ENCODE measurements at places on chromosomes 2 and 18. TPM values are rescaled to one million over a fixed set of nuclear protein-coding genes. Genes with fewer than 3 reads are reported as not detected.

The CFC1 gene
- total RNA-seq, result not detected

The NPHP1 gene
- total RNA-seq, result 1.6 TPM

The RAX gene
- not detected for total RNA-seq

The ATOH8 gene
- not detected for total RNA-seq

The SPC25 gene
- total RNA-seq, result 33.7 TPM

The SCN9A gene
- total RNA-seq, result not detected

GRCh38 chr2:200756618-200757321 is 54.9 kb upstream of the BZW1 start:
- H3K36me3 ChIP-seq, result no peaks in the 10 kb centered on the region
- H3K4me3 ChIP-seq, result no peak overlapping the region
- no peak overlapping the region for H3K27ac ChIP-seq

DNA sequence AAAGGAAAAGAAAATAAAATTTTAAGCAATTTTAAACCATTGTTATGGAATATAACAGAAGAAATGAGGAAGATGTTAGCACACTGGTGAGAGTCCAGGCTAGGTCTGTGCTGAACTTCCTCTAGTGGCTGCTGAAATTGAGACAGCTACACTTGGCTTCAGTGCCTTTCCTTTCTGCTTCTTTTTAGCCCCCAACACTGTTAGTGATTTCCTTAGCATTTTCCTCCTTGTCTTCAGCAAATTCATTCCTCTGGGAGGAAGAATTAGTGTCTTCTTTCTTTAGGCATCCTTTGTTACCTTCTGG is 47.6 kb downstream of the ITGAV start:
- H3K36me3 ChIP-seq, result peaks cover 5% of the 10 kb centered on the region
- no peak overlapping the region for H3K4me3 ChIP-seq
- peaks cover 25% of the 10 kb centered on the region for H3K4me1 ChIP-seq

DNA sequence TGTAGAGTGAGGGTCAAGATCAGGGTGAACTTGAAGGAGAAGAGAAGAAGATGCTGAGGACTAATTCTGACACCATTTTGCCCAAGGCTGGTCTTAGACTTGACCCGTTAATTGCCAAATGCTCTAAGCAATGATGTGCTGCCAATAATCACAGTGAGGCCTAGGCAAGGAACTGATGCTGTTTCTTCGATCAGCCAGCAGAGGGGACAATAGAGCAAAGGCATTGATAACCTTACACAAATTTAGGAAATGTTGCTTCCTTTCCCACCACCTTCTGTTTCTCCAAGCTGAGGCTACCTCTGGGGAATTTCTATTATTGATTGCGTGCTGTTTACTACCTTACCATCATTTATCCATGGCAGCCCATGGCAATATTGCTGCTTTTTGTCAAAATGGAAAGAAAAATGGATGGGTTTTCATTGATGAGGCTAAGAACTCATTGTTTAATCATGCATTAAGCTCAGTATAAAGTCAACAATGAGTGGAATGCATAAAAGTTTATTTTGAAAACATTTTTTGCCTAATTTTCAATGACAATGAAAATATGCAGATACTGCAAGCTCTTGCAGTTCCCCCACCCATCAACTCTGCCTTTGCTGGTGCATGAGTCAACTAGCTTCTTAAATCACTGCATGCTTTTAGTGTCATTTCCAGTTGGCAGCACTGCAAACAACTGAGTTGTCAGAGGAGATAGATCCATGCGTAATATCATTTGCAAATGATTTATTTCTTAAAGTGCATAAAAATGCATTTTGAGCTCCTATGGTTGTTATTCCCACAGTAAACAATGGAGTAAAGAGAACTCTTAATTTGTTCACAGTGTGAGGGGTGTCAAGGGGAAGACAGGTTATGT is 116.4 kb upstream of the NYAP2 start:
- H3K4me3 ChIP-seq, result no peak overlapping the region
- no peak for DNase-seq
- no peak overlapping the region for H3K27ac ChIP-seq
- H3K27me3 ChIP-seq, result no peaks in the 10 kb centered on the region

DNA sequence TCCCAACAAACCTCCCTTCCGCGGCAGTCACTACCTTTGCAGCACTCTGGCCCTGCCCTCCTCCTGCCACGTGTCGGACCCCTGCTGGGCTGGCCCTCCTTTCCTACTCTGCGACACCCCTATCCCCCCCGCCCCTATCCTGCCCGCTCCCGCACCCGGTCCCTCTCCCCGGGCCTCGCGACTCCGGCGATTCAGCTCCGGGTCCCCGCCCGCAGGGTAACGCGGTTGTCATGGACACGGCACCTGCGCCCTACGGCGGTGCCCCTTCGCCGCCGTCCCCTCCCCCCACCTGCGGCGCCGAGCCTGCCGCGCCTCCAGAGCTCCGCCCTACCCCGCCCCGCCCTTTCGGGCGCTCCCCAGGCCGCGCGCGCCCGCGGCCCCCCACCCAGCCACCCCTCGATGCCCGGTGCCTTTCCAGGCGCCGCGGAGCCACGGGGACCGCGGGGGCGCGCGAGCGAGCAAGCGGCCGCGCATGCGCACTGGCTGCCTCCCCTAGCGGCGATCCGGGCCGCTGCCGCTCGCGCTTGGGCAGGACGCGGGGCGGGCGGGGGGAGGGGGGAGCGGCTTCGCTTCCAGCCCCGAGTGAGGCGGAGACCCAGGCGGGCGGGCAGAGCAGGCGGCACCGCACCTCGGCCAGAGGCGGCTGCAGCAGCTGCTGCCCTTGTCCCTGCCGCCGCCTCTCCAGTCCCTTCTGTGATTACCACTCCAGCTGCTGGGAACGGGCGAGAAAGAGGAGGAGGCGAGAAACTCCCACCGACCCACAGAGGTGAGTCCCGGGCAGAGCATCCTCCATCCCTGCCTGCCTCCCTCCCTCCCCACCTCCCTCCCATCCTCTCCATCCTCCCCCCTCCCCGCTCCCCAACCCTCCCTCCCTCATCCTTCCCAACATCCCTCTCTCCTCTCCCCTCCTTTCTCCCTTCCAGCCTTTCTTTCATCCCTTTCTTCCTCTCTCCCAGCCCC is at the start of gene CTNNA2:
Gene CTNNA2 (plus strand): TSS at position 610 of the 960 bp plus-strand sequence.
- peak; percentile 52 for DNase-seq
- H3K36me3 ChIP-seq, result peaks cover 6% of the 10 kb centered on the region
- H3K27ac ChIP-seq, result no peak within 1 kb of the TSS
- H3K27me3 ChIP-seq, result peaks cover 35% of the 10 kb centered on the region
- H3K4me3 ChIP-seq, result peak within 1 kb of the TSS; percentile 32

DNA sequence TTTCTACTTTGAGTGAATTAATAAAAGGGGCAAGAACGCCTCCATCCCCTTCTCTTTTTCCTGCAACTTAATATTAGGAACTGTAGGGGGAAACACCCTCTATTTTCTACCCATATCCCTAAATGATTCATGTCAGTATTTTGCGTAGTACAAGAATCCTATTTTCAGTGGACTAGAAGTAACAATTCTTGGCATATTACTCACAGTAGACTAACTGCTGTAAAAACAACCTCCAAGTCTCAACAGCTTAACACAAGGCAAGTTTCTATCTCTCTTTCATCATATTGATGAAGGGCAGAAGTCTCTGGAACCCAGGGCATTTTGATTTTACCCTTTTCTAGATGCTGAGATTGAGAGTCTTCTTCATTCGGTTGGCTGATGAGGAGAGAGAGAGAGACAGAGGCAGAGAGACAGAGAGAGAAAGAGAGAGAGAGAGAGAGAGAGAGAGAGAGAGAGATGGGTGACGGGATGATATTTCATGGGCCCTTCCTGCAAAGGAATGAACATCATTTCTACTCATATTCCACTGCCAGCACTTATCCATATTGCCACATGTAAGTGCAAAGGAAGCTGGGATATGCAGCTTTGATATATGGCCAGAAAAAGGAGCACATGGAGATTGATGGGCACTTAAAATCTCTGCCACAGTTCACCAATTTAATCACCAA is 481.6 kb downstream of the LPIN1 start:
- H3K4me1 ChIP-seq, result no peaks in the 10 kb centered on the region
- H3K4me3 ChIP-seq, result no peak overlapping the region
- no peaks in the 10 kb centered on the region for H3K27me3 ChIP-seq
- no peak overlapping the region for H3K27ac ChIP-seq
- H3K36me3 ChIP-seq, result peaks cover 5% of the 10 kb centered on the region
- DNase-seq, result no peak

GRCh38 chr18:80200932-80201672 is 46.2 kb downstream of the PARD6G start:
- H3K4me1 ChIP-seq, result peaks cover 9% of the 10 kb centered on the region
- no peak overlapping the region for H3K27ac ChIP-seq
- DNase-seq, result no peak
- no peak overlapping the region for H3K4me3 ChIP-seq
- H3K36me3 ChIP-seq, result no peaks in the 10 kb centered on the region

DNA sequence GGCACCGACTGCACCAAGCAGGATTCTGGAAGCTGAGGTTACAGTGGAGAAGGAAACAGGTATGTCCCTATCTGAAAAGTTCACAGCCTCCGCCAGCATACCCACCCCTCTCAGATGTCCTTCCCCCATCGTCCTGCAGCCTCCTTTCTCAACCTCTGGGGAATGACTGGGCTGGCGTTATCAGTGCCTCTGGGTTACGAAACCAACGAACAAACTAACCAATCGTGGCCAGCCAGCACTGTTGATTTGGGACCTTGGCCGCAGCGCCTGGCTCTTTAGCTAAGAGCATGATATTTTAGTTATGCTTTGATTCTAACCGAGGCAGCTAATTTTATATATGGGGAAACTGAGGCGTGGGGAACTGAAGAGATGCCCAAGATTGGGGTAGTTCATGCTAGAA is 233.0 kb downstream of the TFCP2L1 start:
- H3K36me3 ChIP-seq, result no peaks in the 10 kb centered on the region
- H3K4me1 ChIP-seq, result no peaks in the 10 kb centered on the region
- no peaks in the 10 kb centered on the region for H3K27me3 ChIP-seq
- no peak overlapping the region for H3K4me3 ChIP-seq

DNA sequence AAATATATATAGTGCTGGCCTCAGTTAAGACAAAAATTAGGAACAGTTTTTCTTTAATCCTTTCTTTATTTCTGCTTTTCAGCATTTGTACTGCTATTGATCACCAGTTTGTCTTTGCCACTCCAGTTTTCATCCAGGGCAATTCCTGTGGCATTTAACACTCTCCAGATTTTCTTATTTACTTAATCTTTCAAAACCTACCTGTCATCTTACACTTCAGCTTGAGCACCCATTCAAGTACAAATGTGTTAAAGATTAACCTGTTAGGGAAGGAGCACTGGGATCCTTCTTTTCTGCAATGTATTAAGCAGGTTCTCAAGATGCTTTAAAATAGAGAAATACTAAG is 101.8 kb upstream of the SCN1A start:
- no peak for DNase-seq
- no peaks in the 10 kb centered on the region for H3K4me1 ChIP-seq
- no peak overlapping the region for H3K27ac ChIP-seq
- H3K36me3 ChIP-seq, result no peaks in the 10 kb centered on the region
- no peaks in the 10 kb centered on the region for H3K27me3 ChIP-seq
- H3K4me3 ChIP-seq, result no peak overlapping the region

- H3K36me3 ChIP-seq, result no peaks in the 10 kb centered on the region
- no peak overlapping the region for H3K4me3 ChIP-seq
- no peak for DNase-seq
- no peaks in the 10 kb centered on the region for H3K4me1 ChIP-seq
- no peak overlapping the region for H3K27ac ChIP-seq
- H3K27me3 ChIP-seq, result no peaks in the 10 kb centered on the region
These were observed 260.8 kb downstream of the RDH14 start for GRCh38 chr2:18299423-18300212.

GRCh38 chr2:173764094-173764493 is 201.1 kb downstream of the SP3 start:
- H3K27ac ChIP-seq, result no peak overlapping the region
- DNase-seq, result no peak
- no peaks in the 10 kb centered on the region for H3K27me3 ChIP-seq
- H3K4me3 ChIP-seq, result no peak overlapping the region

- no peak overlapping the region for H3K27ac ChIP-seq
- no peaks in the 10 kb centered on the region for H3K27me3 ChIP-seq
- no peak for DNase-seq
- H3K36me3 ChIP-seq, result no peaks in the 10 kb centered on the region
- no peak overlapping the region for H3K4me3 ChIP-seq
These were observed 29.2 kb upstream of the SETBP1 start for GRCh38 chr18:44651478-44651877.

DNA sequence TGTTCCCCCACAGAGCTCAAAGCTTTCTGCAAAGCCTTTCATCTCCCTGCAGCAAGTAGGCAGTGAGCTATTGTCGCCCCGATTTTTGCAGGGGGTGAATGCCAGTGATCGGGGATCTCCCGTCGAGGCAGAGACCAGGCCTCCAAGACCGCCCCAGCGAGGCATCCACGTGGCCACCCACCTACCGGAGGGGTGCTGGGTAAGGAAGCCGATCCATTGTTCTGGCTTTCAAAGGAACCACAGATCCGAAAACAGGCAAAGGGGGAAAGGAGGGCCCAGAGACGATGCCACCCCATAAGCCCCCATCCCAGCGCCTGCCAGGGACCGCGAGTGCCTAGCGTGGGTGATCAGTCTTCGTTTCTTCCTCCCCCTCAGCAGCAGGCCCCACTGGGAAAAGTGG is 2.4 kb downstream of the ADRA2B start:
- no peak overlapping the region for H3K27ac ChIP-seq
- DNase-seq, result no peak
- no peaks in the 10 kb centered on the region for H3K36me3 ChIP-seq
- peaks cover 10% of the 10 kb centered on the region for H3K4me1 ChIP-seq
- H3K4me3 ChIP-seq, result no peak overlapping the region

- no peaks in the 10 kb centered on the region for H3K4me1 ChIP-seq
- DNase-seq, result no peak
- peaks cover 36% of the 10 kb centered on the region for H3K27me3 ChIP-seq
- no peak overlapping the region for H3K4me3 ChIP-seq
These were observed 83.0 kb upstream of the HS6ST1 start for GRCh38 chr2:128401680-128402079.

Measured in activated naive CD8-positive, alpha-beta T cell treated with anti-CD3 and anti-CD28 coated beads for 36 hours (primary cell).